ENCODE measurements at places on chromosomes 5 and 9.

DNA sequence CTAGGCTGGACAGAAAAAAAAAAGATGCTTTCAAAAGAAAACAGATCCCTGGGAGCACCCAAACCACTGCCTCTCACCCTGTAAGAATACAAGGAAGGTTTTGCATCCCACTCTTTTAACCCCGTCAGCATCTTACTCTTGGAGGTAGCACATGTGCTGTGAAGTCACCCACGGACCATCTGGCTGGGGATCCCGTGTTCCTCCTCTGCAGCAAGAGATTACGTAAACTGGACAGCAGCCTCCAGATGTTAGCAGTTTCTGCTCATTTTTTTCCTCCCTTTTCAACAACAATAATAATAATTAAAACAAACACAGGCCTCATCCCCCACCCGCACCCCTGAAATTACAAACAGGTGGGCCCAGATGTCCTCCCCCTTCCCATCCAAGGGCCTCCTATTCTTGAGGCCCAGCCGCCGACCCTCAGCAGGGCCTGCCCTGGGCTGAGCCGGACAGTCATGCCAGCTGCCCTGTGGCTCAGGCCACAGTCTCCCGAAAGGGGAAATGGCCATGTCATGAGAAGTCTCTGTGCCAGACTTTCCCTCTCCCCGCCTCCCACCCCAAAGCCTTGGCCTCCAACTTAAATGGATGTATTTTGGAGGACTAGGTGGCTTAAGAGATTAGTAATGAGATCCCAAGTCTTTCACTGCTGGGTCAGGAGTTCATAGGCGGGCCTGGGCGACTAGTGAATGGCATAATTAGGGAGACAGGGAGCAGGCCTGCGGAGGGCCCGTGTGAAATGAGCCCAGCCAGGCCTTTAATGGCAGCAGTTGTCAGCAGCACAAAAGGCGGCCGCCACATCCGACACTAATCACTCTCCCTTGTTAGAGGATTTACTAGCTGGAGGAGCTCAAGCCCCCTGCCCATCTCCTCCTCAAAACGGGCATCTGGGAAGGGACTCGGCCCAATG is 165.1 kb downstream of the PAPPA start:
- peak; percentile 82 for ATAC-seq

- ATAC-seq, result no peak
Observed at GRCh38 chr5:44294516-44294915, 94.7 kb downstream of the FGF10 start.

- no peak for ATAC-seq
Observed at GRCh38 chr5:139711906-139712224, 63.7 kb downstream of the CXXC5 start.

GRCh38 chr9:96441798-96442445 is 8.0 kb upstream of the HABP4 start:
- ATAC-seq, result no peak

- no peak for ATAC-seq
Observed at GRCh38 chr5:16889203-16889971, 46.7 kb downstream of the MYO10 start.
